ENCODE measurements at places on chromosomes 2 and 18. TPM values are rescaled to one million over a fixed set of nuclear protein-coding genes. Genes with fewer than 3 reads are reported as not detected.

ZNF396 gene
- total RNA-seq = 0.98 TPM

PRKAG3 gene
- not detected for total RNA-seq

FER1L5 gene
- total RNA-seq = not detected

PLCD4 gene
- 1.3 TPM for total RNA-seq

NGEF gene
- total RNA-seq = under 0.01 TPM

MCEE gene
- total RNA-seq = 19.8 TPM

ALPI gene
- total RNA-seq = not detected

NYAP2 gene
- not detected for total RNA-seq

RASGRP3 gene
- total RNA-seq = 234 TPM

SLC40A1 gene
- total RNA-seq = 153 TPM

MAP2 gene
- total RNA-seq = 3.8 TPM

FAP gene
- 0.09 TPM for total RNA-seq

OR6B2 gene
- total RNA-seq = not detected

AGXT gene
- not detected for total RNA-seq

NR4A2 gene
- 0.17 TPM for total RNA-seq

EVX2 gene
- not detected for total RNA-seq

Measured in dermis lymphatic vessel endothelial cell (primary cell).